ENCODE measurements at places on chromosomes 4 and X. TPM values are rescaled to one million over a fixed set of nuclear protein-coding genes. Genes with fewer than 3 reads are reported as not detected.
A peak's percentile ranks its signal among the peaks of the same experiment; 100 is the strongest.

DNA sequence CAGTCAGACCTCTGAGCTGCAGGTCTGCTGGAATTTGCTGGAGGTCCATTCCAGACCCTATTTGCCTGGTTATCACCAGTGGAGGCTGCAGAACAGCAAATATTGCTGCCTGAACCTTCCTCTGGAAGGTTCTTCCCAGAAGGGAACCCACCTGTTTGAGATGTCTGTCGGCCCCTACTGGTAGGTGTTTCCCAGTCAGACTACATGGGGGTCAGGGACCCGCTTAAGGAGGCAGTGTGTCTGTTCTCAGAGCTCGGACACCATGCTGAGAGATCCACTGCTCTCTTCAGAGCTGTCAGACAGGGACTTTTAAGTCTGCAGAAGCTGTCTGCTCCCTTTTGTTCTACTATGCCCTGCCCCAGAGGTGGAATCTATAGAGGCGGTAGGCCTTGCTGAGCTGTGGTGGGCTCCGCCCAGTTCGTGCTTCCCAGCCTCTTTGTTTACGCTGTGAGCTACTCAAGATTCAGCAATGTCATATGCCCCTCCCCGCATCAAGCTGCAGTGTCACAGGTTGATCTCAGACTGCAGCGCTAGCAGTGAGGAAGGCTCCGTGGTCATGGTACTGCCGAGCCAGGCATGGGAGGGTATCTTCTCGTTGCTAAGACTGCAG is 44.1 kb upstream of the KDR start:
- no peak for DNase-seq
- H3K4me3 ChIP-seq: no peak overlapping the region
- no peaks in the 10 kb centered on the region for H3K36me3 ChIP-seq
- H3K27ac ChIP-seq: no peak overlapping the region
- peaks cover 4% of the 10 kb centered on the region for H3K27me3 ChIP-seq

DNA sequence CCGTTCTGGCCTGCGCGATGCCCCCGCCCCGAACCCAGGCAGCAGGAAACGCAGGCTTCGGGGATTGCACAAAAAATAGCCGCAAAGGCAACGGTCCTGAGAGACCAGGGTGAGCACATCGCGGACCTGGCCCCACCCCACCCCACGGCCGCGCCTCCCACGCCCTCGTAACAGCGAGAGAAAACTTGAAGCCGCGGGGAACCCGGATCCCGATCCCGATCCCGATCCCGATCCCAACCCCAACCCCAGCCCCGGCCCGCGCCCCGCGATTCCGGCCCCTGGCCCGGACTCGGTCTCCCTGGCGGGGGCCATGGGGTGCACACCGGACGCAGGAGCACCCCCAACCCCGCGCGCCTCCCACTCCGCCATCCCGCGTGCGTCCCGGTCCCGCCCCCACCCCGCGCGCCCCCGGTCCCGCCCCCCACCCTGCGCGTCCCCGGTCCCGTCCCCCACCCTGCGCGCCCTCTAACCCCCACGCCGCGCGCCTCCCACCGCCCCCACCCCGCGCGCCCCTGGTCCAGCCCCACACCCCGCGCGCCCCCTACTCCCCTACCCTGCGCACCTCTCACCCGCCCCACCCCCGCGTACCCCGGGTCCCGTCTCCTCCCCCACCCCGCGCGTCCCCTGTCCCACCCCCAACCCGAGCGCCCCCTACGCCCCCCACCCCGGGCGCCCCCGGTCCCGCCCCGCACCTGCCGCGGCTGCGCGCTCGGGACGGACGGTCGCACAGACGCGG is 29.0 kb downstream of the NOP14 start:
- H3K36me3 ChIP-seq: no peaks in the 10 kb centered on the region
- H3K27ac ChIP-seq: peak overlapping the region; percentile 99
- H3K4me3 ChIP-seq: peak overlapping the region; percentile 76
- H3K27me3 ChIP-seq: no peaks in the 10 kb centered on the region
- peaks cover 60% of the 10 kb centered on the region for H3K4me1 ChIP-seq

COX18 gene
- total RNA-seq: 18.6 TPM

IL2RG gene
- total RNA-seq: 174 TPM

HMGB3 gene
- total RNA-seq: 18.6 TPM

DNA sequence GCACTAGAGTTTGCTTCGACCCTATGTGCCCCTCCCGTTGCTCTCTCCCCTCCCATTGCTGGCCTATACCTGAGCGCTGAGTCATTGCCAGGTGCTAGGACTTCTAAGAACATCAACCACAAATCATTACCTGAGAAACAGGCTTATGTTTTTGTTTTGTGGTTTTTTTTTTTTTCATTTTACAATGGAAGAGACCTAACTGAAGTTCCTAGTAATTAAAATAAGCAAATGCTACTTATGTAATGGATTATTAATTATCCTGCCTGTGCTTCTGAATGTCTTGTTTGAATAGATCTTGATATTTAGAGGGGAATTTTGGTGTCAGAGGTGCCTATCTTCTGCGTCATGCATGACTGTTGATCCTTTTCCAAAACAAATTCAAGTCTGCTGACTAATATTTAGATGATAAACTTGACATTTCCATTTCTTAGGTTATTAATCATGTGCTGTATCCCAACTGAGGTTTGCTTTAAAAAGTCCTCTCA is 275.4 kb upstream of the CPEB2 start:
- no peaks in the 10 kb centered on the region for H3K27me3 ChIP-seq
- no peak for DNase-seq
- no peaks in the 10 kb centered on the region for H3K4me1 ChIP-seq
- no peaks in the 10 kb centered on the region for H3K36me3 ChIP-seq
- H3K27ac ChIP-seq: no peak overlapping the region

DNA sequence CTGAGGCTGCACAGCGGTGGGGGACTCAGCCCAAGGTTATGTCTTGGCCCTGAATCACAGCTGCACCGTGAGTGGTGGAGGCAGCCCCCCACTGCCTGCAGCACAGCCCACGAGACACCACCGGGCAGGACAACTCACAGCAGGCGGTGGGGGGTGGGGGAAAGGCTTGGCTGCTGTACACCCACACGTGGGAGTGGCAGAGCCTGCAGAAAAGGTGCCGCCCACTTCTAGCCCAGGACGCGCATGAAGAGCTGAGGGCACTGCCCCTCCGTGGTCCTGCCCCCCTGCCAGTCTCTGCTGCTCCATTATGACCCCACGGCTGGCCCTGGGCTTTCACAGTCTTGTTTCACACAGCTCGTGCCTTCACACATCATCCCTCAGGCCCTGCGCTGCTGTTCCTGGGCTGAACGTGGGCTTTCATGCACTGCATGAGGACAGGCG is 40.8 kb downstream of the FGFRL1 start:
- peaks cover 5% of the 10 kb centered on the region for H3K27me3 ChIP-seq
- H3K36me3 ChIP-seq: no peaks in the 10 kb centered on the region
- DNase-seq: peak; percentile 63
- H3K27ac ChIP-seq: no peak overlapping the region
- H3K4me1 ChIP-seq: peaks cover 10% of the 10 kb centered on the region
- H3K4me3 ChIP-seq: no peak overlapping the region
